Activated naive CD8-positive, alpha-beta T cell treated with anti-CD3 and anti-CD28 coated beads for 36 hours (primary cell): ENCODE measurements at places on chromosomes 1 and 21.

- no peak for DNase-seq
These were observed 61.7 kb upstream of the SLC25A33 start for GRCh38 chr1:9477535-9477934.

- no peak for DNase-seq
These were observed 26.3 kb upstream of the IL20 start for GRCh38 chr1:206839006-206839560.

DNA sequence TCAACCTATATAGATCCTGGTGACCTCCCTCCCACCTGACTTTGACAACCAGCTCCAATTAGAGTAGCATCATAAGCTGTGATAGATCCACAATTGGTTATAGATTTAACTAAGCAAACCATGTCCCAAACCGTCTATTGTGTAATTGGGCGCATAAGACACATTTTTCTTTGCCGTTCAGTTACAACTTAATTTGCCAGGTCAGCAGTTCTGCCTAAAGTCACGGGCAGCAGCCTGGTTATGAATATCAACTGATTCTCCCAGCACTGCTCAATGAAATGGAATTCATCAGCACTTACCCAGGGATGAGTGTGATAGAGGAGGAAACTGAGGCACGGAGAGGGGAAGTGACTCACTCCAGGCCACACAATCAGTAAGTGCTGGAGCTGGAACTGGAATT lies 73.4 kb downstream of the KLHDC7A start:
- DNase-seq, result no peak

DNA sequence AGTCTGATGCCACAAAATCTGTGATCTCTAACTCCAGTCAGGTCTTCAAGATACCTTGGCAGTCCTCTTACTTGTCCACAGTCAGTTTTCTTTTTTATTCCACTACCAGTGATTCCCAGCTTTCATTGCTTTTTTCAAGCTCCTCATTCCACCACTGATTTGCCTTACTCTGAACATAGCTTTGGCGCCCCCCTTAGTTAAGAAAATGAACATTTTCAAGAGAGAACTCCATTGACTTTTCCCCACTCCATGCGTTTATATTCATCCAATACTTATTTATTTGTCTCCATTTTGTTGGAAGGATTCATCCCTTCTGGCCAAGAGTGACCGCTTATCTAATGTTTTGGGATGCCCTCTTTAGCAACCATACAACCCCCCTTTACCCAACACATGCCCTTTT lies 33.9 kb upstream of the IPO9 start:
- DNase-seq, result no peak

DNA sequence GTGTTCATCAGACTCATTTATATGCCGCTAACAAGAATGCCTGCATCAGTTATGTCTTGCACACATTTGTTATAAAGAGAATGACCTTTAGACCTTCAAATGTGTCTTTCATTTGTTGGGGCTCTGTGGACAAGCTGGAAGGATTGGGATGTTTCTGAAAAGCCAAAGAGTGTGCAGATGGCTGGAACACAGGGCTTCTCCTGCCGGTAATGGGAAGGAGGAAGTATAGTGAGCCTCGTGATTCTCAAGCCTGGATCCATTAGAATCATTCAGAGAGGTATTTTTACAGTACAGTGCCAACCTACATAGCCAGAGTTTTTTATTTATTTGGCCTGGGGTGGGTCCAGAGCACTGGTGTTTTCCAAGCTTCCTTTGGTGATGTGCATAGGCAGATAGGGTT lies 40.6 kb upstream of the ATP1A1 start:
- no peak for DNase-seq

GRCh38 chr1:2840036-2840809 lies 38.7 kb upstream of the TTC34 start:
- peak; percentile 71 for DNase-seq

- DNase-seq, result no peak
These were observed 29.1 kb upstream of the C21orf91 start for GRCh38 chr21:17848228-17848627.
